HFFc6 (cell line): ENCODE measurements at places on chromosomes 13 and 19. TPM values are rescaled to one million over a fixed set of nuclear protein-coding genes. Genes with fewer than 3 reads are reported as not detected.

Gene DIRAS1
- 12.8 to 19.7 TPM (median 15.3 TPM) in 3 replicates for total RNA-seq

DNA sequence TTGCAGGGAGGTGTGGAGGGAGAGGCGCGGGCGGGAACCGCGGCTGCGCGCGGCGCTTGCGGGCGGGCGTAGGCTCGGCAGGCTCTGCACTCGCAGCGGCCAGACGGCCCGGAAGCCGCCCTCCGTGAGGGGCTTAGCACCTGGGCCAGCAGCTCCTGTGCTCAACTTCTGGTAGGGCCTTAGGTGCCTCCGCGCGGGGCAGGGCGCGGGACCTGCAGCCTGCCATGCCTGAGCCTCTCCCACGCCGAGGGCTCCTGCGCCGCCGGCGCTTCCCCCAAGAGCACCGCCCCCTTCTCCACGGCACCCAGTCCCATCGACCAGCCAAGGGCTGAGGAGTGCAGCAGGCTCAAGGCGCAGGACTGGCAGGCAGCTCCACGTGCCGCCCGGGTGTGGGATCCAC is 940.8 kb upstream of the PCDH9 start:
- H3K27me3 ChIP-seq, result no peaks in the 10 kb centered on the region
- DNase-seq, result no peak
- H3K4me1 ChIP-seq, result no peaks in the 10 kb centered on the region
- H3K4me3 ChIP-seq, result no peak overlapping the region
- no peak overlapping the region for H3K27ac ChIP-seq

DNA sequence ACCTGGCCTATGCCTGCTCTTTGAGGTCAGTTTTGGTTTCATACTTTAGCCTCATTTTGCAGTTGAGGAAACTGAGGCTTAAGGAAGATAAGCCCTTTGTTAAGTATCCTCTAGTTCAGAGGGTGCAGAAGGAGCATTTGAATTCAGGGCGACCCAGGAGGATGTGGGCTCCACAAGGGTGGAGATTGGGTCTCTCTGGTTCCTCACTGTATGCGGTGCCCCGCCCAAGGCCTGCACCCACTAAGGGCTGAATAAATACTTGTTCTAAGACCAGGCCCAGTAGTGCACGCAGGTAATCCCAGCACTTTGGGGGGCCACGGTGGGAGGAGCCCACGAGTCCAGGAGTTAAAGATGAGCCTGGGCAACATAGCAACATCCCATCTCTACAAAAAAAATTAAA is 768 bp upstream of the SLC44A2 start:
- peak overlapping the region; percentile 87 for H3K4me3 ChIP-seq
- H3K27ac ChIP-seq, result peak overlapping the region; percentile 74; the same call in 1 of the 2 replicates
- peaks cover 2% of the 10 kb centered on the region; the same call in 1 of the 2 replicates for H3K27me3 ChIP-seq

- H3K4me3 ChIP-seq, result peak overlapping the region; percentile 89
- no peaks in the 10 kb centered on the region for H3K36me3 ChIP-seq
- H3K27ac ChIP-seq, result peak overlapping the region; percentile 51
- peaks cover 2% of the 10 kb centered on the region; the same call in 1 of the 2 replicates for H3K27me3 ChIP-seq
- peaks cover 36% of the 10 kb centered on the region for H3K4me1 ChIP-seq
Measured at GRCh38 chr19:3361384-3362216, 4.8 kb upstream of the NFIC start.

DNA sequence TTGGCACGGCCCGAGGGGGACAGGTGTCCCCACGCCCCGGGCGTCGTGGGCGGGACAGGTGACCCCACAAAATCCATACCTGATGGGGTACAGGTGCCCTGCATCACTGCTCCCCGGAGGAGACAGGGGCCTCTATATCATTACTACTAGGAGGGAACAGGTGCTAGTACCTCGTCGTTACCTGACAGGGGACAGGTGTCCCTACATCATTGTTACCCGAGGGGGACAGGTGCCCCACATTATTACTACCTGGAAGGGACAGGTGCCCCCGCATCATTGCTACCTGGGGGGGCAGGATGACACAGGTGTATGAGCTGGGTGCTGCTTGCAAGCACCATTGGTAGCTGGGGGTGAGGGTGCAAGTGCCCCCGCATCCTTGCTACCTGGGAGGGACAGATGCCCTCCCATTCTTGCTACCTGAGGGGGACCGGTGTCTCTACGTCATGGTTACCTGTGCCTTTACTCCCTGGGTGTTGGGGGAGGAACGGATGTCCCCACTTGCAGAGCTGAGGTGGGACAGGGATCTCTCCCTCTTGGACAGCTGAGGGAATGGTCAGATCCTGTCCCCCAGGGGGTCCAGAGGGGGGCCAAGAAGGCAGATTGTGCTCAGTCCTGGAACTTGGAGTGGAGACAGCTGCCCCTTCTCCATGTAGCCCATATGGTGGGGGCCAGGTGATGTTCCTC is 620 bp downstream of the CRTC1 start:
- H3K36me3 ChIP-seq, result no peaks in the 10 kb centered on the region
- H3K27me3 ChIP-seq, result no peaks in the 10 kb centered on the region; the same call in 1 of the 2 replicates
- H3K4me1 ChIP-seq, result peaks cover 24% of the 10 kb centered on the region
- H3K4me3 ChIP-seq, result peak overlapping the region; percentile 67
- H3K27ac ChIP-seq, result no peak overlapping the region
- DNase-seq, result no peak

Gene ZNF665
- total RNA-seq, result 0.08 and 0.14 TPM in 2 replicates

GRCh38 chr19:16263141-16263761 is 61.4 kb upstream of the KLF2 start:
- H3K27me3 ChIP-seq, result peaks cover 38% of the 10 kb centered on the region
- no peak overlapping the region for H3K4me3 ChIP-seq
- H3K4me1 ChIP-seq, result no peaks in the 10 kb centered on the region
- H3K27ac ChIP-seq, result no peak overlapping the region
- H3K36me3 ChIP-seq, result no peaks in the 10 kb centered on the region

Gene ANKRD24
- 0.16 to 0.81 TPM (median 0.69 TPM) in 3 replicates for total RNA-seq

Gene CLEC17A
- total RNA-seq, result not detected in 2 replicates

Gene ZNF667
- 0.26 to 3.9 TPM (median 1.8 TPM) in 3 replicates for total RNA-seq

- H3K27me3 ChIP-seq, result peaks cover 10% of the 10 kb centered on the region; the same call in 1 of the 2 replicates
- peaks cover 8% of the 10 kb centered on the region for H3K36me3 ChIP-seq
- no peak overlapping the region for H3K27ac ChIP-seq
- no peaks in the 10 kb centered on the region for H3K4me1 ChIP-seq
- peak overlapping the region; percentile 87 for H3K4me3 ChIP-seq
- no peak for DNase-seq
Measured at GRCh38 chr19:35612224-35612558, 344 bp upstream of the HAUS5 start.

Gene SEMA6B
- total RNA-seq, result 0.09 to 0.24 TPM (median 0.12 TPM) in 3 replicates

GRCh38 chr19:2775556-2776430 is 7.3 kb downstream of the SGTA start:
- DNase-seq, result no peak
- H3K4me1 ChIP-seq, result peaks cover 31% of the 10 kb centered on the region
- peak overlapping the region; percentile 79 for H3K4me3 ChIP-seq
- peak overlapping the region; percentile 87 for H3K27ac ChIP-seq
- H3K27me3 ChIP-seq, result no peaks in the 10 kb centered on the region; the same call in 1 of the 2 replicates
